ENCODE measurements at places on chromosomes 13 and 19. TPM values are rescaled to one million over a fixed set of nuclear protein-coding genes. Genes with fewer than 3 reads are reported as not detected.

GRCh38 chr13:22915442-22916082, 265.2 kb upstream of the SGCG start:
- peak; percentile 85 for DNase-seq

DNA sequence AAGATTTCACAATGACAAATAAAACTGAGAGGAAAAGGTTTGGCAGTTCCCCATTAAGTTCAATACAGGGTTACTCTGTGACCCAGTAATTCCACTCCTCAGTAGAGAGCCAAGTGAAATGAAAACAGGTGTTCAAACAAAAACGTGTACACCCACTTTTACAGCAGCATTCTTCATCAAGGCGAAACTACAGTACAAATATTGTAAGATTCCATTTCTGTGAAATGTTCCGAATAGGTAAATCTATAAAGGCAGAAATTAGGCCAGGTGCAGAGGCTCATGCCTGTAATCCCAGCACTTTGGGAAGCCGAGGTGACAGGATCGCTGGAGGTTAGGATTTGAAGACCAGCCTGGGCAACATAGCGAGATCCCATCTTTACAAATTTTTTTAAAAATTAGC, 8.9 kb upstream of the GDF15 start:
- no peak for DNase-seq

GRCh38 chr13:94656766-94657165, 55.1 kb downstream of the GPR180 start:
- DNase-seq: no peak

Gene KCNN1
- total RNA-seq: 0.19 TPM

Gene CYP4F22
- 0.09 TPM for total RNA-seq

- DNase-seq: no peak
These were observed 8.2 kb upstream of the ZNF527 start for GRCh38 chr19:37362733-37363132.

DNA sequence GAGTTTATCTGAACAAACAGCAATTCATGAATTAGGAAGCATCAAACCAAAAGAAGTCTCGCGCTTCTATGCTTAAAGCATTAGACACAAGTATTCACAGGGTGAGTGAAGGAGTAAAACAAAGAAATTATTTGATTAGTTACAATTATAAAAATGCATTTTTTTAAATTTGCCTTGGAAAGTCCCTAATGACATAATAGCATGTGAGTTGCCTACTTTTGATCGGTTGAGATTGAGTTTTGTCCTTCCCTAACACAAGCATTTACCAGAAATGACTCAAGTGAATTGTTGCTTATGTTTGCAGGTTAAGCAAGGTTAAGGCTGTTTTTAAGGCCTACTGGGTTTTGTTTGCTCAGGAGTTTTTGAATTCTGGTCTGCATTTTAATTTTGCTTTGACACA, 389 bp upstream of the ZNF649 start:
- no peak for DNase-seq

Gene HS6ST3
- 1.2 TPM for total RNA-seq

Gene PCP2
- total RNA-seq: 6.1 TPM

Gene CALR3
- total RNA-seq: not detected

Gene ZNF320
- total RNA-seq: 25.8 TPM

- DNase-seq: no peak
These were observed 1004.3 kb downstream of the SLITRK5 start for GRCh38 chr13:88675347-88675996.

- no peak for DNase-seq
These were observed 41.1 kb upstream of the MAP3K10 start for GRCh38 chr19:40150170-40150569.

GRCh38 chr13:57345526-57345925, 178.5 kb downstream of the PRR20E start:
- DNase-seq: no peak

- DNase-seq: no peak
These were observed 800.5 kb upstream of the KLHL1 start for GRCh38 chr13:70908795-70909194.

Gene COMP
- 33.2 TPM for total RNA-seq

GRCh38 chr13:37748913-37749312, 120.7 kb downstream of the TRPC4 start:
- no peak for DNase-seq

DNA sequence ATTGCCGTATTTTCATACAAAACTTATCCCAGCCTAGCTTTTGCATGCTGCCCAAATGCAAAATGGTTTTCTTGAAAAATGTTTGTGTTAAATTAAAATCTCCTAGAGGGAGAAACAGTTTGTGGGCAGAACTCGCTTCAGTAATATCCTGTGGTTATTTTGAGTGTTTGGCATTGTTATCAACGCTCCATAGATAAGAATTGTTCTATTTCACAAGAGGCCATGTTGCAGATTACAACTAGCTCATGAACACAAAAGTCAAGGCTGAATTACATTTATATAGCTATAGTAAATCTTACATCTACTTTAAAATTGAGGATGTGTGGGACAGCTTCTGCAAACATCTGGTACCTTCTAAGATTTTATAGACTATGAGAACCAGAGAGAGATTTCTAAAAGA, 447.9 kb downstream of the DCT start:
- no peak for DNase-seq

GRCh38 chr13:112095354-112095753, 28.4 kb downstream of the SOX1 start:
- DNase-seq: no peak

GRCh38 chr19:1503089-1503924, 9.5 kb downstream of the ADAMTSL5 start:
- peak; percentile 67 for DNase-seq

Gene VAV1
- 15.5 TPM for total RNA-seq

GRCh38 chr13:88908961-88909441, 1237.8 kb downstream of the SLITRK5 start:
- no peak for DNase-seq

Gene CD70
- total RNA-seq: 0.76 TPM
